ENCODE measurements at places on chromosomes 1 and 21.
A peak's percentile ranks its signal among the peaks of the same experiment; 100 is the strongest.

GRCh38 chr1:51341876-51342496 is 11.6 kb upstream of the TTC39A start:
- DNase-seq = no peak

GRCh38 chr21:32599526-32599925 is 12.7 kb downstream of the CFAP298 start:
- DNase-seq = peak; percentile 82

GRCh38 chr1:174976436-174977108 is 23.2 kb upstream of the CACYBP start:
- no peak for DNase-seq

- DNase-seq = no peak
Observed at GRCh38 chr1:90876101-90876500, 145.7 kb downstream of the ZNF644 start.

DNA sequence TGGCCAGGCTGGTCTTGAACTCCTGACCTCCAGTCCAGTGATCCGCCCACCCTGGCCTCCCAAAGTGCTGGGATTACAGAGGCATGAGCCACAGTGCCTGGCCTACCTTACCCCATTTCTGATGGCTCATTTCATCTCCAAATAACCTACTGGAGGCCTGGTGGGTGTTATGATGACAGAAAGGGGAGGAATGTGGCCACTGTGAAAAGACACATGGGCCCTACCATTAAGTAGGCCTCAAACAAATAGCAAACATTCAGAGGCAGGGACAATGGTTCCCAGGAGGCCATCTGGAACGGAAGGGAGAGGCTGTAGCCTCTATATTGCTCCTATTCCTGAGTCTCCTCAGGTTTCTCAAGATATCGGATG is 932 bp upstream of the FCRLA start:
- DNase-seq = no peak

GRCh38 chr1:107600607-107601160 is 364.3 kb downstream of the VAV3 start:
- DNase-seq = no peak

DNA sequence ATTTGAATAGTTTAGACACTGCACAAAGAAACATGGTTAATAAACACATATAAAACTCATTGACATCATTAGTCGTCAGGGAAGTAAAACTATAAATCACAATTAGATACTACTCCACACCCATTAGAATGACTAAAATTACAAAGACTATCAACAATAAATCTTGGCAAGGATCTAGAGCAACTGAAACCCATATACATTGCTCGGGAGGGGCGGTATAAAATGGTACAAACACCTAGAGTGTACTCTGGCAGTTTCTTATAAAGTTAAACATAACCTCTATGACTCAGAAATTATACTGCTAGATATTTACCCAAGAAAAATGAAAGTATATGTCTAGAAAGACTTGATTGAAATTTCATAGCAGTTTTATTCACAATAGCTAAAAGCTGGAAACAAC is 434.2 kb downstream of the RWDD3 start:
- DNase-seq = no peak

GRCh38 chr1:82318921-82319320 is 518.2 kb downstream of the ADGRL2 start:
- DNase-seq = no peak

DNA sequence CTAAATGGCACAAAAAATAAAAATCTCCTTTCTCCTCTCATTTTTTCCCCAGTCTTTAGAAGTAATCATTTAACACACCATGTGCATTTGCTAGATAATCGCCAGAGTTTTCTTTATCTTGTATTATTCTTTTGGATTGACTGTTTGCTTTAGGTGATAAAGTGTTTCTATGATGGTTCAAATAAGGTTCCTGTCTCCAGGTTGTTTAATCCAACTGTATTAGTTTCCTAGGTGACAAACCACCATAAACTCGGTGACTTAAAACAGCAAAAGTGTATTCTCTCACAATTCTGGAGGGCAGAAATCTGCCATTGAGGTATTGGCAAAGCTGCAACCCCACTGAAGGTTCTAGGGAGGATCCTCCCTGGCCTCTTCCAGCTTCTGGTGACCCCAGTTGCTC is 51.6 kb upstream of the B3GALT5 start:
- DNase-seq = no peak

GRCh38 chr1:230431527-230431926 is 5.4 kb upstream of the PGBD5 start:
- no peak for DNase-seq

DNA sequence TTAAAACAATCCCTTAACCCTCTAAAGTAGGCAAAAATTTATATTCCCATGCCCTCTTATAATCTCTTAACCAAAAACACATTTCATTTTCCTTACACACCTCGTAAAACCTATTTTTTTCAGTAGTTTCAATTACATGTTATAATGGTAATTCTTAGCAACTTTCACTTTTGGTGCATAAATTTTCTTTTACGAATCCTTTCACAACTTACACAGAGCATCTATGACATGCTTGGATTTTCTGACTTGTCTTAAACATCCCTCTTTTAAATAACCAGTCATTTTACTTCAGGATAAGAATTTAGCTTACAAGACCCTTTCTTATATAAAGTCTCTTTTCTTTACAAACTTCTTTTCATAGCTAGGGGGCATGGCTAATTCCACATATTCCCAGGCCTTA is 8.9 kb upstream of the MRPL55 start:
- no peak for DNase-seq

DNA sequence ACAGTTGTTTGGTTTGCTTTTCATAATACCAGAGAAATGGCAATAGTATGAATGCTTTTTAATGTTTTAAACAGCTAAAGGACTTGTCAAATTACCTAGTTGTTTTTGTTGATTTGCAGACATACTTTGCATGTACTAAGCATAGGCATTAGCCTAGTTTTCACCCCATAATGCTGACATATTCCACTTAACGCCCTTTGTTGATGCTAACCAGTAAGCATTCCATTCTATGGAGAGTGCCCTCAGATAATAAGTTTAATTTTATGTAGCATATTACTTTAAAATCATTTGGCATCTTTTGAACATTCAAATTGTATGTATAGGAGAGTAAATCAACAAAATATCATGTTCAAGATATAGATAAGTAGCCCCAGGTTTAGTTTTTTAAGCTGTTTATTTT is 32.5 kb downstream of the RGS21 start:
- no peak for DNase-seq

DNA sequence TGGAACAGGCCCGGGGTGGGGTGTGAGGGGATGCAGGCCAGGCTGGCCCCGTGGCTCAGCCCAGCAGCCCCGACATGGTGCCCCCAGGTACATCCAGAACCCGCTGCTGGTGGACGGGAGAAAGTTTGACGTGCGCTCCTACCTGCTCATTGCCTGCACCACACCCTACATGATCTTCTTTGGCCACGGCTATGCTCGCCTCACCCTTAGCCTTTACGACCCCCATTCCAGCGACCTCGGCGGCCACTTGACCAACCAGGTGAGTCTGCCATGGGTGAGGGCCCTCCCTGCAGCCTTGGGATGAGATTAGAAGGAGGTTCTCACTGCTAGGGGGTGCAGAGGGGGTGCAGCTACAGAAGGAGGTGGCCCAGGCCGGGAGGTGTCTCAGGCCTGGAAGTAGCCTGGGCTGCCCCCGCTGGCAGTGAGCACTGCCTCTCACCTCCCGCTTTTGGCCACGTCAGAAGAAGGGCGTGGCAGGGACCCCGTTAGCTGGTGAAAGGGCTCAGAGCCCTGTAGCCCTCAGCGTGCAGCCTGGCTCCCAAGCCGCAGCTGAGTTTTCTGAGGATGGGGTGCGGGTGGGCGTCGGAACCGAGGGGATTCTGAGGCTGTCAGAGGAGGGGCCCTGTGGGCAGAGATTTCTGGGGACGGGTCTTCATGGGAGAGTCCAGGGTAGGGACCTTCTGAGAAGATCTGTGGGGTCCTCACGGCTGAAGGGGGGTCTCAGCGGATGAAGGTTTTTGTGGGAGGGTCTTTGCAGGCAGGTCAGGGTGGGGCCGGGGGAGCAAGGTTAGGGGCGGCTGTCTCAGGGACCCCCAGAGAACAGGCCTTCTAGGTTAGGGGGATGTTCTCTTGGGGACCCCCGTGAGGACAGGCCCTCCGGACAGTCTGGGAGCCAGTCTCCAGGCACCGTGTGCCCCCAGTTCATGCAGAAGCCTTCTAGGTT is 10.4 kb downstream of the TTLL10 start:
- no peak for DNase-seq

DNA sequence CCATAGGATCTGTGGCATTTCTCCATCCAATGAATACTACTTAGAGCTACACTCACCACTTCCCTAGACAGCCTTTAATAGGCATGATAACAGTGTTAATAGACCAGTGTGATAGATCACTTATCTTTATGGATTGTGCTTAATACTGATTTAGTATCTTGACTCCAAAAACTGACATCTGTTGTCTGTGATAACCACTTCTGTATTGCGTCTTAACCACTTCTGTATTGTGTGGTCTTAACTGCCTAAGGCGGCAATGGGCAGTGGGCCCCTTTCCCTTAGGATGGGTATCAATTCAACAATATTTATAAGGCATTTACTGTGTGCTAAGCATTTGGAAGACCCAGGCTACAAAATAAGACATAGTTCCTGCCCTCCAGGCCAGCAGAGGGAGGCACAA is 32.0 kb upstream of the RCAN3 start:
- DNase-seq = no peak

DNA sequence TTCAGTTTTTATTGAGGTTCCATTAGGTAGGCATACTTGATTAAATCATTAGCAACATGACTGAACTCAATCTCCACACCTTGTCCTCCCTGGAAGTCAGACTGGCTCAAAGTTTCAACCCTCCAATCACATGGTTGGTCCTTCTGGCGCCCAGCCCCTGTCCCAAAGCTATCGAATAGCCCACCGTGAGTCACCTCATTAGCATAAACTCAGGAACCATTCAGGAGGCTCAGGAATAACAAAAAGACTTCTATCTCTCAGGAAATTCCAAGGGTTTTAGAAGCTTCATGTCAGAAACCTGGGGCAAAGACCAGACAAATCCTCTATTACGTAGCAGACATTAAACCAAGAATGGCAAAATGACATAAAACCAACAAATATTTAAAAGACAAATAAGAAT is 78.6 kb downstream of the RGS2 start:
- no peak for DNase-seq

DNA sequence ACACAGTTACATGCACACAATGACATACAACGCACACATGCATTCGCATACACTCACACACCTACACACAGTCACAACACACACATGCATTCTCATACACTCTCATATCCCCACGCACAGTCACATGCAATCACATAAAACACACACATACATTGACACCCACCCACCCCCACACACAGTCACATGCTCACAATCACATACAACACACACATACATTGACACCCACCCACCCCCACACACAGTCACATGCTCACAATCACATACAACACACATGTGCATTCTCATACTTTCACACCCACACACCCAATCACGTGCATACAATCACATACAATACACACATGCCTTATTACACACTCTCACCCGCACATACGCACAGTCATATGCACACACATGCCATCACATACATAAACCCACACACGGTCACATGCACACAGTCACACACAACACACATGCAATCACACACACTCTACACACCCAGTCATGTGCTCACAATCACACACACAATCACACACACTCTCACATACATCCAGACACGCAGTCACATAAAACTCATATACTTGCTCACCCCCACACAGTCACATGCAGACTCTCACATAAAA is 134.3 kb downstream of the CASZ1 start:
- no peak for DNase-seq

- no peak for DNase-seq
Observed at GRCh38 chr1:58763214-58763613, 20.6 kb downstream of the JUN start.

- DNase-seq = no peak
Observed at GRCh38 chr1:202770135-202770534, 38.1 kb downstream of the KDM5B start.

DNA sequence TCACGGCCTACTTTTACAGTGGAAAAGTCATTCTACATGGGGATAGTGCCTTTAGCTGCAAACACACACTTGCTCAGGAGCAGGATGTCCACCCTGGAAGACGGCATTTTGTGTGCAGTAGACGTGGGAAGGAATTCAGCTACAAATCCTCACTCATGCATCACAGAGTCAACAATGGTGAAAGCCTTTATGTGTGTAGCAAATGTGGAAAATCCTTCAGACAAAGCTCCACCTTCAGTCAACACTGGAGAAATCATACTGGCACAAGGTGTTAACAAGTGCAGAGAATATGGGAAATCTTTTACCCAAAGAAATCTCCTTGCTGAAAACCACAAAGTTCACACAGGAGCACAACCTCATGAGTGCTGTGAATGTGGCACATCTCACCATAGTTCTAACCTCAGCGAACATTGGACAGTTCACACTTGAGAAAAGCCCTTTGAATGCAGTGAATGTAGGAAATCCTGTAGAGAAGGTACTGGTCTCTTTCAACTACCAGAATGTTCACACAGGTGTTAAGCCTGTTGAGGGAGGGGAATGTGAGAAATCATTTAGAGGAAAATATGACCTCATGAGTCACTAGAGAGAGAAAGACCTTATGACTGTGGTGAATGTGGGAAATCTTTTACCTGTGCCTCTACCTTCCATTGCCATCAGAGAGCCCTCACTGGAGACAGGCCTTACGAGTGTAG is 101.8 kb downstream of the PTGS2 start:
- no peak for DNase-seq
